SK-N-MC (cell line): ENCODE measurements at places on chromosomes 7 and 10.

DNA sequence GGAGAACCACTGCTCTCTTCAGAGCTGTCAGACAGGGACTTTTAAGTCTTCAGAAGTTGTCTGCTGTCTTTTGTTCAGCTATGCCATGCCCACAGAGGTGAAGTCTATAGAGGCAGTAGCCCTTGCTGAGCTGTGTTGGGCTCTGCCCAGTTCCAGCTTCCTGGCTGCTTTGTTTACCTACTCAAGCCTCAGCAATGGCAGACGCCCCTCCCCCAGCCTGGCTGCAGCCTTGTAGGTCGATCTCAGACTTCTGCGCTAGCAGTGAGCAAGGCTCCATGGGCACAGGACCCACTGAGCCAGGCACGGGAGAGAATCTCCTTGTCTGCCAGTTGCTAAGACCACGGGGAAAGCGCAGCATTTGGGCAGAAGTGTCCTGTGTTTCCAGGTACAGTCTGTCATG, 12.1 kb upstream of the CPA2 start:
- no peak for DNase-seq

GRCh38 chr10:113594652-113595051, 41.8 kb downstream of the HABP2 start:
- no peak for DNase-seq

GRCh38 chr7:98088109-98088508, 18.6 kb upstream of the LMTK2 start:
- DNase-seq: no peak

- no peak for DNase-seq
These were observed 76.5 kb upstream of the FGL2 start for GRCh38 chr7:77276120-77276519.

DNA sequence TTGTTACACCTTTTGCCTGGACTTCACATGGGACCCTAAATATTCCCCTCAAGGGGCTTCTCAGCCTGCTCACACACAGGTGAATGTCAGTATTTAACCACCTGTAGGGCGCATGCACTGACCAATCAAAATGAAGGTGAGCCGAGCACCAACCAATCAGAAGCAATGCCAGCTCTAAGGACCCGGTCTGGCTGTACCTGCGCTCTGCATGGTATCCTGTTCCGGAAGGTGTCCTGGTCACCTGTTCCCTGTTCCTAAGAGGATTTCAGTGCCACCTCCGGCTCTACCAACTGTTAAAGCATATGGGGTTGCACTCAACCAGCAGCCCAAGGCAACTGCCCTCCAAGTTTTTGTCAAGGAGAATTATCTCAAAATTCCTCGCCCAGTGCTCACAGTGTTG, 18.4 kb upstream of the CALN1 start:
- DNase-seq: no peak

DNA sequence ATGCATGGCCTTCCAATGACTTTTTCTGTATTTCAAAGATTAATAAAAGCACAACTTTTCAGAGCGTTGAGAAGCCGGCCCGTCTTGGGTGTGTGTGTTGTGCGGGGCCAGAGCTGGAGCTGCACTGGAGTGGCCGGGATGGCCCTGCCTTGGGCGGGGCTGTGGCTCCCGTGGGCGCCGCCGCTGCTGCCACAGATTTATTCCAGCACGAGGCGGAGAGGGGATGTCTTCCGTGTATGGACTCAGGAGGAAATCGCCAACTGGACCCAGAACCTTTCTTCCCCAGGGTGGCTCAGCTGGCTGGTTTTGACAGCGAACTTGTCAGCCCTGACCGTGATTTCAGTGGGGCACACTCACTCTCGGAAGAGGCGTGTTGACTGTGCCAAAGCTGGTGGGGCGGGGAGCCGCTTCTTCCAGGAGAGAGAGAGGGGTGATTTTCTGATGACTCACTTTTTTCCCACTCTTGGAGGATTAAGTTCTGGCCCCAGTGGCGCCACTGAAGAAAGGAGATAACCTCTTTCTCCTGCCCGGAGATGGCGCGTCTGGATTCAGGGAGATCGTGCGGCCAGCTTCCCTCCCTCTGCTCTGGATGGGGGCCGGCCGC, 72.4 kb downstream of the DNAJB6 start:
- DNase-seq: no peak

DNA sequence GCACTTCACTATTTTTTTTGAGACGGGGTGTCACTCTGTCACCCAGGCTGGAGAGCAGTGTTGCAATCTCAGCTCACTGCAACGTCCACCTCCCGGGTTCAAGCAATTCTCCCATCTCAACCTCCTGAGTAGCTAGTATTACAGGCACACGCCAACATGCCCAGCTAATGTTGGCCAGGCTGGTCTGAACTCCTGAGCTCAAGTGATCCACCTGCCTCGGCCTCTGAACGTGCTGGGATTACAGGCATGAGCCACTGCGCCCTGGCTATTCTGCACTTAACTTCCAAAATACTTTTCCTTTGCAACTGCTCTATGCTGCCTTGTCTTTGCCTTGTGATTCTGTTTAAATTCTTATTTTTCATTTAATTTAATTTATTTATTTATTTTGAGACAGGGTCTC, 67.0 kb upstream of the ZNF479 start:
- no peak for DNase-seq

- no peak for DNase-seq
These were observed 52.2 kb downstream of the ASB13 start for GRCh38 chr10:5614155-5614721.

- DNase-seq: no peak
These were observed 24.0 kb downstream of the SEPTIN14 start for GRCh38 chr7:55838595-55838994.

- DNase-seq: no peak
These were observed 113.7 kb upstream of the LRRN3 start for GRCh38 chr7:110977127-110977737.

DNA sequence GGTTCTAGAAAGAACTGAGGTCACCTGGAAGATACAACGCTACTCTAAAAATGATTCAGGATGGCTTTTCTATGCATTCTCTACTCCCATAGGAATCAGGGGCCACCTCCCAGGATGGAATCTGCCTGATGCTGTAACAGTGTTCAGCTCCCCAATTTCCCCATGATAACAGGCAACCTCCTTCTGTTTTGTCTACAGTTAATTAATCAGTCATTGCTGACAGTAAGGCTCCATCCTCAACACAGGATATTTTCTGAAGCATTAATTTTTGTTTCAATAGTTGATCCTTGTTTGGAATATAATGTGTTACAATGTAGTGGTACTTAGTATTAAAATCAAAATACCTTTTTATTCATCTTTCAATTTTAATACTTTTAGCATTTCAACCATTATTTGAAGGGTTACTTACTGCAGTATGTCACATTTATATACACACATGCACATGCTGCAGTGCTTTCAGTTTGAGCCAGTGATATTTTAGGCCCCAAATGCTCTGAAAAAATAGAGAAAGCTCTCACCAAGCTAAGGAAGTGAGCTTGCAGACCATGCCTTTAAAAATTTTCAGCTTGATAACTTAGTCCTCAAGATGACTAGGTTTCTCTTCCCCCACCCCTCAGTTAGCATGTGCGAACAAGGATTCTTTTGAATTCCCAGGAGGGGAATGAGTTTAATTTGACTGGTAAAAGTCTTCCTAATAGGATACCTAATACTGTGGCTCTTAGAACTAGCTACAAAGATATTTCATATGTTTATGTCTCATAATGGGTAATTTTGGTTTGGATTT, 592 bp upstream of the PIK3CG start:
- DNase-seq: no peak

DNA sequence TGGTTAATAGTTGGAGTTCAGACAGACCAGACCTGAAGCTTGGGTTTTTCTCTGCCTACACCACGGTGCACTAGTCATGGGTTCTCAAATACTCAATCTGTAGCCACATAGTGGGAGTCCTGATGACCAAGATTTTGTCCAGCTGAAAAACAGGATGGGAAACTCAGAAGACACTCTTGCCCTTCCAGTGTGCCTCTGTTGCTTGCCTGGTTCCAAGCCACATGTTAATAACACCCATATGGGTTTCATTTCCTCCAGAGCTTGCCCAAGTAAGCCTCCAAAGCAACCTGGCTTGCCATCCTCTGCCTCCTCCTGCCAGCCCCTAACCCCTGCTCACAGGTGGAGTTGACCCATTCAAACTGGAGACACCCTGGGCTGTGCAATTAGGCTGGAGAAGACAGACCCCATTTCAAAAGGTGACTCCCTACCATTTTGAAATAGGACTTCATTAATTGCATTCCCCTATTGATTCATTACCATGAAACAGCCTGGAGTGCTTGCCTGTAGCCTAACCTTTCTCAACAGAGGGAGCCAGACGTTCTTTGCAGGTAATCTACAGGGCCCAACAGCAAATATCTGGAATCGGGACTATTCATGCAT, 108.0 kb upstream of the HABP2 start:
- DNase-seq: no peak

GRCh38 chr7:162632-163297, 29.6 kb upstream of the FAM20C start:
- no peak for DNase-seq

GRCh38 chr10:35153716-35154115, 27.1 kb downstream of the CREM start:
- no peak for DNase-seq

DNA sequence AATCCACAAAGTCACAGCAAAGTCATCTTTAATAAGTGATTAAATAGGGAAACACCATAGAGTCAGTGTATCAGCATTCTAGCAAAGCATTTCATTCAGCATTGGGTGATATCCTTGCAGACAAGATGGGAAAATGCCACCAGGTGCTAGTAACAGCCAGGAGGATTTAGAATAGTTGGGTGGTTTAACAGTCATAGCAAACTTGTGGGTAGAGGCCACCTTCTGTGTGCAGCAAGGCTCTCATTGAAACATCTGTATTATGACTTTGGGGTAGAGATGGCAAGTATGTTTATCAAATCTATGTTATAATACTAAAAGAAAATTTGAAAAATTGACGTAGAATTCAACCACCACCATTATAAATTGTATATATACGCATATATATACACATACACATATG, 26.4 kb upstream of the ADO start:
- DNase-seq: no peak

DNA sequence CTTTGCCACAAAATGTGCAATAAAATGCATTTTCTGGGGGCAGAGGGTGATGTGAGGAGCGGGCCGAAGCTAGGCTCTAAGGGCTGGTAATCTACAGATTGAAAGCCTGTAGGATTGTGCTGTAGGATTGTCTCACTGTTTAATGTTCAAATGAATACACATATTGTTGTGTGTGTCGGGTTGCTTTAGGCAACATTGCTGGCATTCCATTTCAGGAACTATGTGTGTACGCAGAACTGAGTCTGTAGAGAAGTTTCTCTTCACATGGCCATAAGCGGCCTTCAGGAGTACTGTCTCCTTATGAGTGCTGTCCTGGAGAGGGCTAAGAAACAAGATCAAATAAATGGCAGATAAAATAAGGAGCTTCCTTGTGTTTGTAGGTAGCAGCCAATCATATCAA, 540.2 kb downstream of the GATA3 start:
- no peak for DNase-seq

GRCh38 chr7:80631421-80631820, 7.0 kb upstream of the CD36 start:
- DNase-seq: no peak

GRCh38 chr10:22317076-22317370, 835 bp downstream of the COMMD3 start:
- DNase-seq: no peak

DNA sequence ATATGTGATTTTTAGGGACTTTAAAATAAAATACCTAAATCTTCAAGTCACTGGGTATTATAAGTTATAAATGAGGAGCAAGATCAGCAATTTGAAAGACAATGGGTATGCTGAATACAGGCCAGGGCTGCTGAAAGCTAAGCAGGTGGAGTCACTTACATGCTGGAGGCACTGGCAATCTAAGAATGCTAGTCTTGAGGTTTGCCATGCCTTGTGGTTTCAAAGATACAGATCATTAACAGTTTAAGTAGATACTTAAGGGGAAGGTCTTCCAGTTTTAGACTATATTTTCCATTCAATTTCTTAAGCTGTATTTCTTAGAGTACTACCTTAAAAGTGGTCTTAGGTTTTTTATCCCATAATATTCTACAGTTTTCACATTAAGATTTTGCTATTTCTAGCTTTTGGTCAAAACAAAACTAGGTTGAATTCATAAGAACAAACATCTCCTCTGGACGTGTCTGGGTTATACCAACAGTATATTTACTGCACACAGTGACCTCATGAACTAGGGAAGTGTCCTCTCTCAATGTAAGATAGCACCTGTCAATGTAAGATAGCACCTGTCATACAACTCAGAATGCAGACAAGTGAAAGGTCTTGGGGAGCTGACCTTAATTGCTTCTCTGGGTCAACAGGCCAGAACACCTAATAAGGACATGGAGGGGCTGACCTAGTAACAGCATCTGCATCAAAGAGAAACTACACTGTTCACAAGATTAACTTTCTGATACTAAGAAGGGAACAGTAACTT, 2.0 kb downstream of the SRI start:
- no peak for DNase-seq

DNA sequence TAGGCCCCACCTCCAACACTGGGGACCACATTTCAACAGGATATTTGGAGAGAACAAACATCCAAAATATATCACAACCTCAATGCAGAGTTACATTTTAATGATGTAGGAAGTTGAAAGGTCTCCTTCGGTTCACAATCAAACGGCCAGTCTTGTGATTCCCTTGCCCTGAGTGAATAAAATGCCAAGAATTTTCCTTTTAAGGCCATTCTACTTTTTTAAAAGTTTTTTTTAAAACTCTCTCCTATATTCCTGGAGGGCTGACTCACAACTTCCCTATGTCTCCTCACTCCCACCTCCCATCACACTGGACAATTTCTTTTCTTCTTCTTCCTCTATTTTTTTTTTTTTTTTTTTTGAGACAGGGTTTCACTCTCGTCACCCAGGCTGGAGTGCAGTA, 693.6 kb upstream of the AUTS2 start:
- DNase-seq: no peak

DNA sequence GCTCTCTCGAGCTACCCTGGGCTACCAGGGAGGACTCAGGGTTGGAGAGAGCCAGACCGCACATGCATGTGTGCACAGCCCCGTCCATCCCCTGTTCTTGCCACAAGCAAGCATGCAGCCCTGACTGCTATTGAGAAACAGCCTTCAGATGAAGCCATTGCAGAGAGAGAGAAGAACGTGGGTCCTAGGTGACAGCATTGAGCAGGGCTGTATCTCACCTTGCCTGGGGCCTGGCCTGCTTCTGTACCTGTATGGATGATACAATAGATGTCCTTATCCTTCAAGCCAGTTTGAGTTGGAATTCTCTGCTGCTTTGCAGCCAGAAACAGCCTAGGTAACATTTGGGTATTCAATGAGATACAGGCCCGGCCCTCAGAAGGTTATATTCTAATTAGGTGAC, 127.3 kb upstream of the RHEB start:
- no peak for DNase-seq

GRCh38 chr7:137879357-137880158, 32.8 kb upstream of the DGKI start:
- no peak for DNase-seq

DNA sequence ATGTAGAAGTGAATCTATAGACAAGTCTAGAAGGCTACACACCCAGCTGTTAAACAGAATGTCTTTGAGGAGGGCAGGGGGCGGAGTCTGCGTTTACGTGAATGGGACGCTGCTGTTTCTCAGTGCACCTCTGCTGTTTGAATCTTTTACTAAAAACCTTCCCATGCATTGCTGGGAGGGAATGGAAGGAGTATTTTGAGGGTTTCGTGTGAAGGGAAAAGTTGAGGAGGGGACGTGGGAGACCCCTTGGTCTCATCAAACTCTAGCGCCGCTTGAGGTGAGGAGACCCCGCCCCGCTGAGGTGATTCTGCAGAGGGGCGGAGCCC, 492 bp upstream of the VCL start:
- no peak for DNase-seq

- no peak for DNase-seq
These were observed 221.0 kb downstream of the TWIST1 start for GRCh38 chr7:18896343-18896975.
